Left ventricle myocardium superior (tissue), 1 donor: ENCODE measurements at places on chromosomes 2 and 18. TPM values are rescaled to one million over a fixed set of nuclear protein-coding genes. Genes with fewer than 3 reads are reported as not detected.

The MMADHC gene
- 113 TPM for total RNA-seq

The HOXD8 gene
- 0.92 TPM for total RNA-seq

The GKN1 gene
- total RNA-seq = not detected

The EVX2 gene
- not detected for total RNA-seq

The EPAS1 gene
- total RNA-seq = 212 TPM

The SGPP2 gene
- 30.6 TPM for total RNA-seq

The PSME4 gene
- 51.0 TPM for total RNA-seq

The FAM237A gene
- 2.0 TPM for total RNA-seq

The INPP5D gene
- total RNA-seq = 5.8 TPM

The B3GNT7 gene
- total RNA-seq = 8.1 TPM

The NT5DC4 gene
- not detected for total RNA-seq

The AAMP gene
- total RNA-seq = 47.7 TPM

The LAMA3 gene
- total RNA-seq = 3.4 TPM

The CCDC102B gene
- 4.9 TPM for total RNA-seq

The KCTD1 gene
- total RNA-seq = 17.2 TPM

The MEIS1 gene
- 40.8 TPM for total RNA-seq

The PCARE gene
- 0.84 TPM for total RNA-seq

The TMEM200C gene
- 0.32 TPM for total RNA-seq

The PLCD4 gene
- total RNA-seq = 0.55 TPM

The CASP10 gene
- total RNA-seq = 6.4 TPM

- no peak for DNase-seq
These were observed 768.3 kb upstream of the CDH7 start for GRCh38 chr18:64982414-64983055.

DNA sequence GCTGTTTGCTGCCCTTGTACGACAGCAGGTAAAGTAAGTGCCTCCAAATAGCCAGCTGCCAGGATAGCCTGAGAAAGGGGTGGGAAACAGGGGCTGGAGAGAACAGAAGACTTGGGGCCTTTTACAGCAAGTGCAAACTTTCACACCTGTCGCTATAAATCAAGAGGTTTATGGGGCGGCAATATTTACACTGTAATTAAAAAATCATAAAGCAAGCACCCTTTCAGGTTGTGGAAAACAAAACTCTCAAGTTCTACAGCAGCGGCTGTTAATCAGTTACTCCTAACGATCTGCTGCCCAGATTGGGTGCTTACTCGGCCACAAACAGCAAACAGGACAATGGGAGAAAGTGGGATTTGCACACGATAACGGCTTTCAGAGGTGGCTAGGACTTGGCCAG lies 359.5 kb upstream of the ETAA1 start:
- DNase-seq = no peak

GRCh38 chr2:239371726-239372686 lies 28.8 kb downstream of the HDAC4 start:
- DNase-seq = no peak

GRCh38 chr2:43070676-43071502 lies 155.5 kb downstream of the ZFP36L2 start:
- peak; percentile 64 for DNase-seq

- DNase-seq = no peak
These were observed 87.6 kb downstream of the NRP2 start for GRCh38 chr2:205769879-205770278.

DNA sequence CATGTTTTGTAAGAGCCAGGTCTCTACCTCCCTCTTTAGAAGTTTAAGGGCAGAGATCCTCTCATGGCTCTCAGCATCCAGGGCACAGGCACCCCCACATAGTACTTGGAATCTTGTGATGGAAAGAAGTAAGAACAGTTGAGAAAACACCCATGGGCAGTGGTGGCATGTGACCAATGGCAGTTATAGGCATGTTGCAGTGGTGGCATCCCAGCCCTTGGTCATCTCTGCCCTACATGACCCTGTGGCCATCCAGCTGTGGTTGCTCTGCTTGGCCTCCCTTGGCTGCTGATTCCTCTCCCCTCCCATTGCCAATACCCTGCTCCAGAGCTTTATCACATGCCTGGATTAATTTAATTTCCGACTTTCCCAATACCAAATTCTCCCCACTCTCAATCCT lies 13.3 kb upstream of the MSH2 start:
- DNase-seq = no peak

- no peak for DNase-seq
These were observed 28.2 kb upstream of the INO80C start for GRCh38 chr18:35525795-35526494.

- DNase-seq = no peak
These were observed 1083.3 kb upstream of the GYPC start for GRCh38 chr2:125572660-125573059.

- no peak for DNase-seq
These were observed 267.8 kb downstream of the CYRIA start for GRCh38 chr2:16397681-16398475.

DNA sequence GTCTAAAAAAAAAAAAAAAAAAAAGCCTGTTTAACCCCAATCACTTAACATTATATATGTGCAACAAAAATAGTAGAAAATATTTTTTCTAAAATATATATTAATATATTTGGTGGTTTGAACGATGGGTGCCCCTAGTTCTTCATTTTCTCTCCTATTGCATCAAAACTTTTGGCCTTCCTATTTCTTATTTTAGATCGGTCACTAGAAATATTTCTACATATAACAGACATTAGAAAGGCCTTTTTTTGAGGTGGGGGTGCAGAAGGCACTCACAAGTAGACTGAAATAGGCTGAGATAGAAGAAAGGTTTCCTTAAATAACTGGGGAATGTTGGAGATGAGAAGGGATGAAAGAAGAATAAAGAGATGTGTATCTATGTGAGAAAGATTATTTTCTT lies 49.3 kb upstream of the AP1S3 start:
- DNase-seq = no peak

GRCh38 chr2:181106229-181106628 lies 125.8 kb downstream of the UBE2E3 start:
- no peak for DNase-seq

DNA sequence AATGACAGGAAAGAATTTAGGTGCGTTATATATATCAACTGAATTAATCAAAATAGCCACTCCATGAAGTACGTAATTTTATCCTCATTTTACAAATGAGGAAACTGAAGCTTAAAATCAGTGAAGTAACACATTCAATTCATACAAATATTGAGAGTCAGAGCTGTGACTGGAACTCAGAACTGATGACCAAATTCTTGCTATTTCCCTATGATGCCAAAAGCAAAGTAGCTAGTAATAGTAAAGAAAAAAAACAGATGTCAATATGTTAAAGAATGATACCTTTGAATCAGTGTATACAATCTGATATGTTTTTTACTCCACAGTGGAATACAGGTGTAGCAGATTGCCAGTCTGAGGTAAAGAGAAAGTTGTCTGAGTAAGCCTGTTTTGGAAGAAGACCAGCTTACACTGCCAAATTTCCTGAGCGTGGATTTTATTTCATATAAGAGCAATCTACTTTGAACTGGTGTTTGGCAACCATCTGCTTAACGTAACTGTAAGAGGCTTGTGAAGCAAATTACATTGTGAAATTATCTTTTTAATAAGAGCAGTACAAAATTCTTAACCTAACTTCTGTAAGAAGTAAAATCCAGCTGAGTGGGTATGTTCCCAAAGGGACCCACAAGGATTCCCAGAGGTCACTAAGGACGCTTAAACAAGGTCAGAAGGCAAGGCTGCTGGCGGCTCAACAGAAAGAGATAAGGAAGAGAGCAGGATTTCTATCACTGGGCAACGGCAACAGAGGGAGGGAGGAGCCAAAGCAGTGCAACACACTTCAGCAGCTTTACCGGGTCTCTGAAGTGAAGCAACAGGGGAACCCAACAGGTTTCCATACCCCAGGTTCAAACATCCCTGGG lies 85.6 kb downstream of the IKZF2 start:
- peak; percentile 39 for DNase-seq

DNA sequence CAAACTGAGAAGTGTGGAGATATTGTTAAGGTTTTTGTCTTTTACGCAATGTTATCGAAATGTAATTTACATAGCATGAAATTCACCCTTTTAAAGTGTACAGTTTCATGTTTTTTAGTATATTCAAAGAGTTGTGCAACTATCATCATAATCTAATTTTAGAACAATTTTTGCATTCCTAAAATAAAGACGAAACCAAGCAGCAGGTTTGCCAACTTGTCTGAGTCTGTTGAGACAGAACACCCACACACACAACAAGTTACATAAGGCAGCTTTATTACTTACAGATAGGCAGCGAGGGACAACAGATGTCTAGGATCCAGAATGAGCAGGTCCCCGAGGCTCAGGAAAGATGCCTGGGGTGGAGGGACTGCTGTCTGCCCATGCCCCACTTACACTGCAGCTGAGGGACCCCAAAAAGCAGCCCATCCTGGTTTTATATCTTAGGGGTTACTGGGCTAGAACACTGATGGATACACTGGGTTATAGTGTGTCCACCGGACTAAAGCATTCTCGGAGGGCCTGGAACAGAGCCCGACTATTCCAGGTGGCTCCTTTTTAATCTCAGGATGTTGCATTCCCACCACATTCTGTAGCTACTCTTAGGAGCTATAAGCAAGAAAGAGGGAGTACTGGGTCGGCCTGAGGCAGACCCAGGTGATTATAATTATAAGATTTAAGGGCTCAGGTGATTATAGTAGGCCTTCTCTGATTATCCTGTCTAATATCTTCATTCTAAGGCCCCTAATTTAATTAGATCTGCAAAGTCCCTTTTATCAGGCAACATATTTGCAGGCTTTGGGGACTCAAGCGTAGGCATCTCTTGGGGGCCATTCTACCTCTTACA lies 150.2 kb upstream of the DOK6 start:
- DNase-seq = no peak

- no peak for DNase-seq
These were observed 2.5 kb downstream of the SESTD1 start for GRCh38 chr2:179262077-179262660.

GRCh38 chr2:197255543-197255942 lies 55.0 kb downstream of the ANKRD44 start:
- peak; percentile 75 for DNase-seq

DNA sequence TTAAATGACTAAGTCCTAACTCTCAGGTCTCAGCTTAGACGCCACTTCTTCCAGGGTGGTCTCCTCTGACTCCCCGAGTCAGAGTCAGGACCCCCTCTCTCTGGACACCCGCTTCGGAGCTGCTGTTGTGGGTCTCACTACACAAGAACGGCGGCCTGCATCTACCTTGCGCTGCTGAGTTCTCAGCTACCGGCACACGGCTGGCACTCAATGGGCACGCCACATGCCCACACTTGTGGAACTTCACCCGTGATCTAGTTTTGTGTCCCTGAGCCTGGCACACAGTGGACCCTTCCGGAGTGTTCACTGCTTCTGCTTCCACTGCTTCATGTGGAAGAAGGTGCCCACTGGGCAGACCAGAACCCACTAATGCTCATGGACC lies 58.3 kb upstream of the ID2 start:
- DNase-seq = no peak

- DNase-seq = peak; percentile 52
These were observed 1.7 kb upstream of the PDCD1 start for GRCh38 chr2:241860184-241861078.

DNA sequence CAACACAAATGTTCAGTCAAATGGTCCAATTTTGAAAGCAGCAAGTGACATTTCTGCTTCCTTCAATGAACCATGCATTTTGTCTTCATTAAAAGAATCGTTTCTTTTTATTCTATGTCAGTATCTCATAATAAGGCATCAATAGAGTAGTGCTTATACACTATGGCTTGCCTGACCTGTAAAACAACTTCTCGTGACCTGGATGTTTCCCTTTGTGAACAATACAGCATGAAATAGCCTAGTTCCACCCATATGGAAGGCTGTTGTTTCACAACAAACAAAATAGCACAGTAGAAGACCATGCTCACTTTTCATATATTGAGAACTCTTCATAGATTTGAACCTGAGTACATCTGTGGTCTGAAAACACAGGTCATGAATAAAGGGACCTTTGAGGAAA lies 104.3 kb upstream of the PIK3C3 start:
- no peak for DNase-seq

- no peak for DNase-seq
These were observed 66.7 kb downstream of the TRIP12 start for GRCh38 chr2:229855116-229855515.

DNA sequence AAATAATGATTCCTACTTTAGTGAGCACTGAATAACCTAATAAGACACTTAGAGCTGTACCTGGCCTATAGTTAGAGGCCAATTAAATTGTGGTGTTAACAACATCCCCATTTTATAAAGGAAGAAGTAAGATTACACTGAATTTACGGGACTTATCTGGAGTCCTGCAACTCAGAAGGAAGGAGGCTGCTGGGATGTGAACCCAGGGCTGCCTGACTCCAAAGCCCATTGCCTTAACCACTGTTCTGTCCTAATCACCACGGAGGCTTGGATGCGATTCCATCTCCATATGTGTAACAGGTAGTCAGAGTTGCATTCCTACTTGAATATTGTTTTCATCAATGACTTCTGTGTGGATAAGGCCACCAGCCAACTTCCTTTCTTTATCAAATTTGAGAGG lies 168.9 kb downstream of the SOCS6 start:
- no peak for DNase-seq

- no peak for DNase-seq
These were observed 7.9 kb upstream of the NABP1 start for GRCh38 chr2:191670076-191670475.

GRCh38 chr2:235406430-235406829 lies 87.4 kb upstream of the AGAP1 start:
- DNase-seq = no peak

GRCh38 chr2:3233877-3234276 lies 143.7 kb downstream of the EIPR1 start:
- DNase-seq = no peak

GRCh38 chr2:214706986-214707385 lies 102.5 kb downstream of the BARD1 start:
- DNase-seq = no peak

- no peak for DNase-seq
These were observed 83.4 kb downstream of the DOCK10 start for GRCh38 chr2:224958873-224959272.

DNA sequence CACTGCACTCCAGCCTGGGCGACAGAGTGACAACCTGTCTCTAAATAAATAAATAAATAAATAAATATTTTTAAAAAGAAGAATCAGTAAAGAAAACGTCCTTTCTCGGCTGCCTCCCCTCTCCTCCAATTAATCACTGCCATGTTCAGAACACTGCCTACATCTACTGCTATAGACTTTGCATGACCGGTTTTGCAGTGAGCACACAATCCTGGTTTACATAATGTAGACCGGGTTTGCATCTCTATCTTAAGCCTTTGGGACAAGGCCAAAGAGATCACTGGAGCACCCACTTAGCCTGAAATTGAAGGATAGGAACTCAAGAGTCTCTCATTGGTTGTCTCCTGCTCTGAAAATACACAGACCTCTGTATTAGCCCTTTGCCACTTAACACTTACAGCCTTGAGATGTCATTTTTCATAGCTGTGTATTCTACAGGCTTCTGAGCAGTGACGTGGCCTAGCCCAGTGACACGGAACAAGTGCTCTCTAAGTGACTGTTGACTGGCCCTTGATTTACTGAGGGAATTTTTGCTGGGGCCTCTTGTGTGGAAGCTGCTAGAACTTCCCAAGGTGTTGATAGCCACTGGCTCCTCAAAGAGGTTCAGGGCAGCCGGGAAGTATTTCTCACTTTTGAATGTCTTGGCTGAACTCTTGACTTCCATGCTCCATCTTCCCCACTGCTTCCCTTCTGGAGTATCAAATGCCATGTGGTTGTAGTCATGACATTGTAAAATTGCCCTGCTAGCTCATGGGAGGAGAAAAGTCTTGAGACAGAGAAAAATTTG lies 45.3 kb upstream of the CCBE1 start:
- DNase-seq = peak; percentile 29

GRCh38 chr2:22855761-22856184 lies 529.2 kb upstream of the KLHL29 start:
- DNase-seq = peak; percentile 35

- no peak for DNase-seq
These were observed 82.1 kb downstream of the EIF2AK3 start for GRCh38 chr2:88545118-88545517.

- peak; percentile 45 for DNase-seq
These were observed 672.5 kb downstream of the MBD2 start for GRCh38 chr18:53551868-53552426.
